ENCODE measurements at places on chromosomes 6 and 20. TPM values are rescaled to one million over a fixed set of nuclear protein-coding genes. Genes with fewer than 3 reads are reported as not detected.

The C4B gene
- total RNA-seq = 11.0 TPM

The SERAC1 gene
- 6.5 TPM for total RNA-seq

The OLIG3 gene
- not detected for total RNA-seq

The RAD21L1 gene
- not detected for total RNA-seq

The PTK7 gene
- 16.6 TPM for total RNA-seq

The GCLC gene
- 113 TPM for total RNA-seq
